ENCODE measurements at places on chromosomes 3 and 15.

DNA sequence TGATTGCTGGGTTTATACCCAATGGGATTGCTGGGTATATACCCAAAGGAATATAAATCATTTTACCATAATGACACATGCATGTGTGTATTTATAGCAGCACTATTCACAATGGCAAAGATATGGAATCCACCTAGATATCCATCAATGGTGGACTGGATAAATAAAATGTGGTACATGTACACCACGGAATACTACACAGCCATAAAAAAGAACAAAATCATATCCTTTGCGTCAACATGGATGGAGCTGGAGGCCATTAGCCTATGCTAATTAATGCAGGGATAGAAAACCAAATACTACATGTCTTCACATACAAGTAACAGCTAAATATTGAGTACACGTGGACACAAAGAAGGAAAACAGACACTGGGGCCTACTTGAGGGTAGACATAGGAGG lies 22.6 kb downstream of the MNS1 start:
- no peak for DNase-seq

GRCh38 chr3:142263112-142263511 lies 37.7 kb upstream of the GK5 start:
- DNase-seq, result no peak

GRCh38 chr3:81765400-81765799 lies 4.0 kb upstream of the GBE1 start:
- no peak for DNase-seq

- DNase-seq, result no peak
These were observed 755.1 kb upstream of the EPHA6 start for GRCh38 chr3:96059301-96059700.

- DNase-seq, result no peak
These were observed 1083.7 kb upstream of the CFAP20DC start for GRCh38 chr3:60133269-60134162.
